Smooth muscle cell of the pulmonary artery (primary cell): ENCODE measurements at places on chromosomes 16 and 17. TPM values are rescaled to one million over a fixed set of nuclear protein-coding genes. Genes with fewer than 3 reads are reported as not detected.

Gene IQCK
- total RNA-seq = 4.6 and 4.8 TPM in 2 replicates

Gene KCNAB3
- 0.23 and 0.33 TPM in 2 replicates for total RNA-seq

Gene FZD2
- total RNA-seq = 27.6 and 32.5 TPM in 2 replicates

Gene TMEM219
- total RNA-seq = 81.6 and 84.1 TPM in 2 replicates

Gene WIPI1
- 114 and 145 TPM in 2 replicates for total RNA-seq

Gene DHRS13
- total RNA-seq = 5.9 and 11.9 TPM in 2 replicates

Gene SLC22A31
- 0.20 and 0.50 TPM in 2 replicates for total RNA-seq

Gene CDC6
- total RNA-seq = 3.9 and 6.6 TPM in 2 replicates

Gene COG1
- total RNA-seq = 27.0 and 32.7 TPM in 2 replicates

Gene IL17C
- not detected in 2 replicates for total RNA-seq

Gene WNT9B
- not detected in 2 replicates for total RNA-seq

Gene ZNF771
- total RNA-seq = 9.8 and 12.4 TPM in 2 replicates

Gene SLC9A5
- 3.4 and 4.2 TPM in 2 replicates for total RNA-seq

Gene NOS2
- under 0.01 TPM in 1 of 2 replicates, not detected in the other for total RNA-seq

Gene GGNBP2
- total RNA-seq = 59.7 and 63.4 TPM in 2 replicates

Gene TK2
- 61.6 and 90.7 TPM in 2 replicates for total RNA-seq

Gene EVI2A
- total RNA-seq = 1.4 and 2.5 TPM in 2 replicates

Gene TP53TG3C
- total RNA-seq = not detected in 2 replicates

Gene PDE6G
- total RNA-seq = not detected in 2 replicates

Gene GAA
- total RNA-seq = 48.0 and 96.0 TPM in 2 replicates

Gene CMTM2
- total RNA-seq = not detected in 2 replicates

Gene STX4
- total RNA-seq = 25.5 and 36.9 TPM in 2 replicates

Gene C17orf107
- 6.4 and 9.9 TPM in 2 replicates for total RNA-seq

Gene TBC1D3E
- total RNA-seq = 0.65 TPM in 1 of 2 replicates, not detected in the other

Gene KRT32
- total RNA-seq = 0.30 TPM in 1 of 2 replicates, not detected in the other

Gene OR1D2
- not detected in 2 replicates for total RNA-seq

Gene CHST5
- 0.03 TPM in 1 of 2 replicates, not detected in the other for total RNA-seq

Gene FBXL19
- total RNA-seq = 14.7 and 18.5 TPM in 2 replicates

Gene SALL1
- total RNA-seq = 0.46 and 1.0 TPM in 2 replicates

Gene MT1H
- not detected in 2 replicates for total RNA-seq

Gene TNFSF12
- 21.6 and 23.8 TPM in 2 replicates for total RNA-seq

Gene DGKE
- total RNA-seq = 6.3 and 7.4 TPM in 2 replicates

Gene PITPNC1
- 23.2 and 25.7 TPM in 2 replicates for total RNA-seq

Gene SEZ6L2
- total RNA-seq = 65.5 and 78.6 TPM in 2 replicates

Gene CHRNE
- total RNA-seq = 0.33 and 2.8 TPM in 2 replicates

Gene KRT16
- total RNA-seq = 1.3 and 2.9 TPM in 2 replicates

Gene HS3ST3B1
- total RNA-seq = 0.23 and 0.46 TPM in 2 replicates

Gene MSL1
- 41.6 and 43.4 TPM in 2 replicates for total RNA-seq
